ENCODE measurements at places on chromosomes 7 and 10.

DNA sequence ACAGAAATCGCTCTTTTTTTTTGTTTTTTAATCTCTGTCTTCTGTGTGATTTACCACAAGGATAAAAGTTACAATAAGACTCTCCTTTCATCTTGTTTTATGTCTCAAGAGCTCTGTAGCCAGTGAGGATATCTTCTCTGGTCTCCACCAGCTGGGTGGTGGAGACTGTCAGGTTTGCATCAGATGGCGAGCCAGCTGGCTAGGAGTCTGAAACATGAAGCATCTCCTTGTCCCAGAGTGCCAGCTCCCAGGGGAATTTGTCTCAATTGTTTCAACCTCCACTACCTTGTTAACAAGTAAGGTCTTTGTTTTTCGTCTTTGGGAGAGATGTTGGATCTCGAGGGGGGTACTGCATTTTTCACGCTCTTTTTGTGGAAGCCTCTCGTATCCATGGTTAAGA is 47.3 kb downstream of the FRMPD2 start:
- no peak for DNase-seq

- DNase-seq, result no peak
These were observed 62.3 kb upstream of the BTBD16 start for GRCh38 chr10:122208571-122209430.

GRCh38 chr10:112223725-112224124 is 40.2 kb upstream of the GPAM start:
- no peak for DNase-seq

DNA sequence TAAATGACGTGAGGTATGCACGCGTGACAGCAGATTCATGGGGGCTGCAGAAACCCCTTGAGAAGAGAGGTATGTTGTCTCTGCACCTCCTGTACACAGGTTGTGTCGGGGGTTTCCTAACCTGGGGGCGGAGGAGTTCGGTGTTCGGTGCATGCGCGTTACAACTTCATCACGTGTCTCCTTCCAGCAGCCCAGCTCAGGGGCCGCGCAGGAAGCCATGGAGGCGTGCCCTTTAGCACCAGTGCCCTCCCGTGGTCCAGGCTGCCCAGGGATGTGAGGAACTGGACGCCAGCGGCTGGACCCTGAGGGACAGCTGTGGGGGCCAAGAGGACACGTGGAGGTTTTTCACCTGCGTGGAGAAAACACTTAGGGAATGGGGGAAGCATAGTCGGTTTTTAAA is 186.4 kb downstream of the EBF3 start:
- DNase-seq, result no peak

- no peak for DNase-seq
These were observed 59.0 kb upstream of the GTF2I start for GRCh38 chr7:74598558-74598957.

- no peak for DNase-seq
These were observed 65.0 kb downstream of the ANKRD7 start for GRCh38 chr7:118289476-118289875.

DNA sequence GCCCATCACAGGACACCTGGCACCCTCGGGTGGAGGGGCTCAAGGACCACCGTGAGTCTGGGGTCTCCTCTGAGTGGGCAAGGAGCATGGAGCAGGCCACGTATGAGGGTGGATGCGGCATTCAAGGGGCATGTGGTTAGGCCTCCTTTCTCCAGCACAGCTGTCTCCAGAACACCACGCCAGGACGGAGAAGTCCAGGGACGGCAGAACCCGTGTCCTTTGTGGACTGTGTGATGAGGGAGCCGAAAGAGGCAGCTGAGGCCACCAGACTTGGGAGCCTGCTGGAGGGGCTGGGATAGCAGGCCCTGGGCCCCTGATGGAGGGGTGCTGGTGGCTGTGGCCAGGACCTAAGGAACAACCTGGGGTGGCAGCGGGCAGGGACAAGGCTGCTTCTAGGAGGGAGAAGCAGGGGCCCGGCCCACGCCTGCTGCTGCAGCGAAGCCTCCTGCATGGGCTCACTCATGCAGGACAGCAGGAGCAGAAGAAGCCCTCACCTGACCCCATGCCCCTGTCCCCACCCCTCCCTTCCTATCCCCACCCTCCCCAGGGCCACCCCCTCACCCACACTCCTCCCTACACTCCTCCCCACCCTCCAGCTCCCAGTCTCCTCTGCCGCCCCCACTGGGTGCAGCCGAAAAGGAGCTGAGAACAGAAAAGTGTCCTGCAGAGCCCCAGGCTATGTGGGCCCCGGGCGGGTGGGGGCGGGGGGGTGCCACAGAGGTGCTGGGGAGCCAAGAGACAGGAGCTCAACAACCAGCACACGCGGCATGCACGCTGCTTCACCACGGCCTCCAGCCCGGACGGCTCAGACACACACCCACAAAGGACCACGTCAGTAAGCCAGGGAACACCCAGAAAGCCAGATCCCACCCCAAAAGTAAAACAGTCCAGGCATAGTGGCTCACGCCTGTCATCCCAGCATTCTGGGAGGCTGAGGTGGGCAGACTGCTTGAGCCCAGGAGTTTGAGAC is 29.7 kb downstream of the ZFAND2A start:
- DNase-seq, result no peak

DNA sequence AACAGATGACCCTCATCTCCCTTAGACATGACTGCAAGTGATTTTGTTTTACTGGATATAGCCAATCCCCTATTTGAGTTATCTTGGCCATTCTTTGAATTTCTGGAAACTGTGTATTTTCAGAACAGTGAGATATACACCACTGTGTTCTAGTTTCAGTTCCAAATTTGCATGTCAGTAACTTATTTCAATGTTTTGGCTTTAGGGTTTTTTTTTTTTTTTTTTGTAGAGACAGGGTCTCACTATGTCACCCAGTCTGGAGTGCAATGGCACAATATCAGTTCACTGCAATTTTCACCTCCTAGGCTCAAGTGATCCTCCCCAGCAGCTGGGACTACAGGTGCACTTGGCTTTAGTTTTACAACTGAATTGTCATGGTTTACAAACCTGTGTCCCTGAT is 67.2 kb downstream of the ATAD1 start:
- DNase-seq, result no peak

GRCh38 chr10:131579251-131580071 is 267.9 kb upstream of the TCERG1L start:
- DNase-seq, result no peak

DNA sequence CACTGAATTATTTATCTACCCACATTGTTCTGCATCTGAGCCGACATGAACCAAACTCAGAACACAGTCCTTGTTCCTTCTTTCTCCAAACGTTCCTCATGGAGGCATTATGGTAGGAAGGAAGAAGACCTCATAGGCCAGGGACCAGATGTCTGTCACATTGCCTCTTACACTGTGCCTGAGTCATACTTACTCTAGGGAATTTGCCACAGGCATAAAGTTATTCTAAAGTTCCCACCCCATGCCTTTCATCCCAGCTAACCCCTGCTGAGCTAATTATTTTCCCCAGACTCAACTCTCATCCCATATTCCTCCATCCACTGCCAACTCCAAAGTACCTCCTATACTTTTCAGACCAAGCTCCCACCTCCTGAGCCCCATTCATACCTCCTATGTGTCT is 21.2 kb downstream of the MAT1A start:
- DNase-seq, result no peak

DNA sequence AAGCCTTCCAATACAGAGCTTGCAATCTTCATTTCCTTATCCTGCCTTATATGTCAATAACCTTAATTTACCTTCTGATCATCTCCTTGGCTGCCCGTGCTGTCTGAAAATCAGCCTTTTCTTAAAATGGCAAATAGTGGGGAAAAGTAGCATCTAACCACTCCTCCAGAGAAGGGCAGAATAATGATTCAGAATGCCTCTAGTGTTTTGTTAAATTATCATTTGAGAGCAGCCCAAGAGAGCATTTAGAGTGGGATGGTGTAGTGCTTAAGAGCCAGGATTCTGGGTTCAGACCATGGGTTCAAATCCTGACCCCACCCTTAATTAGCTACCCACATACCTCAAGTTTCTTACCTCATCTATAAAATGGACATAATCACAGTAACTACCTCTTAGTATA is 4.6 kb upstream of the TMEM139 start:
- no peak for DNase-seq

DNA sequence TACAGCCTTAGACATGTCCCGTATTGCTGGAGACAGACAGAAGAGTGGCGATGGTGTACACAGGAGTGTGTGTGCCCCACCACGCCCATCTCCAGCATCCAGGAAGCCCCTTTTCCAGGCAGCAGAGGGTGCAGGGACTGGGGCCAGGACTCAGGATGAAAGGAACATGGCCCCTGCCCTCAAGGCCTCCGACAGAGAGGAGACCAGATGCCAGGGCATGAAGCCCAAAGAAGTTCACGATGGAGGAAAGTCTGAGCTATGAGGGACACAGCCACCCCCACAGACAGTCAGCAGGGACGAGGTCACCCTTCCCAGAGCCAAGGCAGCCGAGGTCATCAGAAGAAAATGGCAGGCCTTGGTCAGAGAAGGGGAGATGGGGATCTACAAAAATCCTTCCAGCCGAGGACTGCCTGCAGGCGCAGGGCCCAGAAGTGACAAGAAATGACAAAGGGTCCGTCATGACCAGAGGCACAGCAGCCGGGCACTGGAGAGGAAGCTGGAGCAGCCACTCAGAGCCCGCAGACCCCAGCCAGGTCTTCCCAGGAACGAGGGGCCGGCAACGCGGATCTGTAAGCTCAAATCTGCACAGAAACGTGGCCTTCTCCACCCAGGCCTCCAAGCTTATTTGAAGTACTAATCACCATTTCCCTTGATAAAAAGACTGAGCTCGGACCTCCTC is 78.7 kb upstream of the PPP2R2D start:
- no peak for DNase-seq

DNA sequence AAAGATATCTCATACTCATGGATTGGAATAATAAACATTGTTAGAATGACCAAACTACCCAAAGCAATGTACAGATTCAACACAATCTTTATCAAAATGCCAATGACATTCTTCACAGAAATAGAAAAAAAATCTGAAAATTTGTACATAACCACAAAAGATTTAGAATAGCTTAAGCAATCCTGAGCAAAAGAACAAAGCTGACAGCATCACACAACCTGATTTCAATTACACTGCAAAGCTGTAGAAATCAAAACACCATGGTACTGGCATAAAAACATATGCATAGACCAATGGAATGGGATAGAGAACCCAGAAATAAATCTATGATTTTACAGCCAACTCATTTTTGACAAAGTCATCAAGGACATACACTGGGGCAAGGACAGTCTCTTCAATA is 130.0 kb upstream of the TMEM72 start:
- no peak for DNase-seq

- peak; percentile 95 for DNase-seq
These were observed 86.7 kb upstream of the PRKAR2B start for GRCh38 chr7:106957766-106958165.

DNA sequence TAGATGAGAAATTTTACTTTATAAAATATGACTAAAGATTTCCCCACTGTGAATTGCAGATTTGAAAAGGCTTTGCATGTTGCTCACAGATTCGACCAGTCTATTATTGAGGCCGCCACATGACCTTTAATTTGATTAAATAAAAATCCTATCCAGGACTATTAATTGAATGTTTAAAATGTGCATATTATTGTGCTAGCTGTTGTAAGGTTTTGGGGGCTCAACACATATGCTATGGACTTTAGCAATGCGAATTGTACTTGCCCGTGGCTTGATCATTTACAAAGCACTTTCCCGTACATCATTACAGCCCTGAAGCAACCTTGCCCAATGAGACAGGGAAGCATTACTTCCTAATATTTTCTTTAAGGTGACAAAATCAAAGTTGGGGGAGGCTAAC is 243.0 kb downstream of the ACTR3B start:
- no peak for DNase-seq

DNA sequence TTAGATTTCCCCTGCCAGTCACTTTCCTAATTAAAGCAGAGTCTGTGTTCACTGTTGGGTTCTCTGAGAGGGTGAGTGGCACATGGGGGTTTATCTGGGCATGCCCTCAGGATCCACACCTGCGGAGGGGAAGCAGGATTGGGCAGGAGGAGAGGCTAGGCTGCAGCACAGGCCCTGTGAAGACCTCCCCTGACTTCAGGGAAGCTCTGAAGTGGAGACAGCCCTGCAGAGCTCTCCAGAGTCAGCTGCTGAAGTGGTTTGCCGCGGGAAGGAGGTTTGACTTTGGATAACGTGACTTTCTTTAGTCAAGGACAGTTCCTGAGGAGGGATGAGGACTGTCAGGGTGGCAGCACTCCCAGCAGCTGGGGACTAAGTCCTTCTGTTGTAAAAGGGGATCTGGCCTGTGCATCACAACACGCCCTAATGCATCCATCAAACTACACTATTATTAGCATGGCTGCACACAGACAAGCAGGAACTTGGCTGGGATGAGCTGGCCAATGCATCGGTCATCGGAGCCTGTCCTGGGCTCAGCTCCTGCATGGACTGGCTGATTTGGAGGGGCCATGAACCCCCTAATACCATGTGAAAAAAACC is 50.9 kb upstream of the LEP start:
- no peak for DNase-seq

GRCh38 chr10:75658915-75659314 is 227.5 kb downstream of the LRMDA start:
- no peak for DNase-seq

DNA sequence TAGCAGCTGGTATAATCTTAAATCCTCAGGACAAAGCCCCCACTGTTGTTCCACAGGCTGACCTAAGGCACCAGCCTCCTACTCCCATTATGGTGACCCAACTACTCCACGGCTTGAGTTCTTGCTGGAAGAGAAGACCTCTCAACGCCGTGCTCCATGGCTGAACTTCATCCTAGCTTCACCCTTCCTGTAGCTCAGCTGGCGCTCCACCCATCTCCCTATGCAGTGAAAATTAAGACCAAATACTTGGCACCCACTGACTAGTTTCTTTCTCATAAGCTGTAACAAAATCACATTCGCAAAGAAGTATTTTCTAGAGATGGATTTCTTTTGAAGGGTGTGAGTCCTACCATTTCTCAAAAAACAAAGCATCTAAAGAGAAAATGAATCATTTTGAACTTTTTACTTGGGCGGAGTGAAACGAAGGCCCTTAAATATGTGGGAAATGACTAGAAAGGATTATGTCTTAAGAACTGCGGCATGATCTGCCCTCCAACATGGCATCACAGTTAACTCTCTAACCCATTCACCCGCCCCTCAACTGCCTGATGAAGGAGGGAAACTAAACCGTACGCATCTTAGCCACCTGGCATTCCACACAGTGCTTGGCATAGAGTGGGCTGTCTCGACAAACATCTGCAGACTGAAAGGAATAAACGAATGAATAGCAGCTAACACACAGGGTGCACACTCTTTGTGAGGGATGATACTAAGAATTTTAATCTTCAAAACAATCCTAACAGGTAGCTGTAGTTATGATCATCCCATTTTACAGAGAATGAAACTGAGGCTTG is 32.7 kb downstream of the GFRA1 start:
- DNase-seq, result no peak

DNA sequence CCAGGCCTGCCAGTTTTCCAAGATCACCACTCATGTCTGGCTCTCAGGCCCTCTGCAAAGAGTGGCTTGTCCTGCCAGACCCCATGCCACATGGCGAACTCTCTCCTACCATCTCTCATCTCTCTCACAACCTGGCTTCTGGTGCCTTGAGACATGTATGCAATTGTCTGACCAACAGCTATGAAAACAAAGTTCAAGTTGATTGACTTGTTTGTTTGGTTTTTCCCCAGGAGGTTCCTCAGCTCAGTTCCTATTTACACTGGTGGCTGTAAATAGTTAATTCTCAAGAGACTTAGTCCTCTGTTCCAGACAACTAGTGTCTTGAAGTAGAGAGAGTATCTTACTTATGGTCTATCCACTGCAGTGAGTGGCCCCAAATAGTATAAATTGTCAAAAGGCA is 131.8 kb downstream of the SNX10 start:
- DNase-seq, result no peak

- DNase-seq, result no peak
These were observed 92.2 kb downstream of the PLCE1 start for GRCh38 chr10:94085766-94086437.
